ENCODE measurements at places on chromosomes 1 and 21. TPM values are rescaled to one million over a fixed set of nuclear protein-coding genes. Genes with fewer than 3 reads are reported as not detected.

Gene GIPC2
- total RNA-seq, result 0.44 TPM

Gene LRRC7
- not detected for total RNA-seq

Gene TRAPPC3
- total RNA-seq, result 52.5 TPM

DNA sequence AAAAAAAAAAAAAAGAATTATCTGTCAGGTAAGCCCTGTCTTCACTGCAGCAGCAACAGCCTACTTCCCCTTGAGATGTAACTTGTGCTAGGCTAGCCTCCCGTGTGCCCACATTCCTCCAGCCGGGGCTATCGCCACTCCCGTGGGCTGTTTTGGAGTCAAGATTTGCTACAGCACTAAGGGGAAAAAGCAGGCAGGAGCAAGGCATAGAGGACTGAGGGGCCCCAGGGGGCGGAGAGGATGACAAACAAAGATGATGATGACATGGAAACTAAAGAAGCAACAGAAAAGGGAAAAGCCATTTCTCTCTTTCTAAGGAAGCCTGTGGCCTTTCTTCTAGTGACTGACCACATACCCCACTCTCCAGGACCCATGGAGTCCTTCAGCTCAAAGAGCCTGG is 1.9 kb downstream of the TNFAIP8L2 start:
- DNase-seq, result no peak
- peak overlapping the region; percentile 95 for H3K27ac ChIP-seq

DNA sequence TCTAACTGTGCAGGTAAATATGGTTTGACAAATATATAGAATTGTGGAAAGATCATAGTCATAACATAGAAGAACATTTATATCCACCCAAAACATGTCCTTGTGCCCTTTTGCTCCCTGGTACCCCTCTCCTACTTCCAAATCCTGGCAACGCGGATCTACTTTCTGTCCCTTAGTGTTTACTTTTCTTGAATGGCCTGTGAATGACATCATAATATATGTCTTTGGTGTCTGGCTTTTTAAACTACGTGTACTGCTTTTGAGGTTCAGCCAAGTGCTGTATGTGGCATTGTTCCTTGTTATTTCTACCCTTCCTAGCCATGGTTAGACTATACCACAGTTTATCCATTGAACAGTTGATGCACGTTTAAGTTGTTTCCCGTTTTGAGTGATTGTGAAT is 155.6 kb downstream of the SDCCAG8 start:
- H3K27me3 ChIP-seq, result no peaks in the 10 kb centered on the region
- no peak overlapping the region for H3K27ac ChIP-seq
- H3K4me1 ChIP-seq, result peaks cover 18% of the 10 kb centered on the region
- H3K4me3 ChIP-seq, result no peak overlapping the region

GRCh38 chr1:223473601-223474344 is 80.6 kb downstream of the CCDC185 start:
- DNase-seq, result no peak
- peaks cover 1% of the 10 kb centered on the region for H3K27me3 ChIP-seq
- H3K4me3 ChIP-seq, result no peak overlapping the region
- H3K4me1 ChIP-seq, result no peaks in the 10 kb centered on the region
- no peaks in the 10 kb centered on the region for H3K36me3 ChIP-seq

- DNase-seq, result no peak
- H3K4me1 ChIP-seq, result no peaks in the 10 kb centered on the region
- H3K27ac ChIP-seq, result no peak overlapping the region
- peaks cover 7% of the 10 kb centered on the region for H3K27me3 ChIP-seq
Measured at GRCh38 chr1:94299627-94300553, 62.5 kb upstream of the ARHGAP29 start.

DNA sequence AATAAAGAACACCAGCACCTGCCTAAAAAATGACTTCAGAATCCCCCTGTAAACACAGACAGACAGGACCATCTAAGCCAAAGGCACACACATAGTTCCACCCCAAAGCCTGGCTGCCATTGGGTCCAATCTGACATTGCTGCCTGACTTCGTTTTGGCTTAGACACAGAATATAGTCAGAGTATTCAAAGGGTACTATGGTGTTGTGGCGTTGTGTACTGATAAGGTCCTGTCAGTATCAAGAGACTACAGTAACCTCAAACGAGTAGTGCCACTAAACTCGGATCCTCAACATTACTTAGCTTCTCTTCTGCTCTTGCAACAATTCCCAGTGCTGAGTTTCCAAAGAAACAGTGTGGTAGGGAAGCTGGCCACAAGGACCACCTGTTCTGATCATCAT is 169.3 kb upstream of the NR5A2 start:
- peaks cover 12% of the 10 kb centered on the region for H3K27me3 ChIP-seq
- DNase-seq, result no peak
- H3K4me1 ChIP-seq, result peaks cover 3% of the 10 kb centered on the region
- H3K36me3 ChIP-seq, result no peaks in the 10 kb centered on the region

DNA sequence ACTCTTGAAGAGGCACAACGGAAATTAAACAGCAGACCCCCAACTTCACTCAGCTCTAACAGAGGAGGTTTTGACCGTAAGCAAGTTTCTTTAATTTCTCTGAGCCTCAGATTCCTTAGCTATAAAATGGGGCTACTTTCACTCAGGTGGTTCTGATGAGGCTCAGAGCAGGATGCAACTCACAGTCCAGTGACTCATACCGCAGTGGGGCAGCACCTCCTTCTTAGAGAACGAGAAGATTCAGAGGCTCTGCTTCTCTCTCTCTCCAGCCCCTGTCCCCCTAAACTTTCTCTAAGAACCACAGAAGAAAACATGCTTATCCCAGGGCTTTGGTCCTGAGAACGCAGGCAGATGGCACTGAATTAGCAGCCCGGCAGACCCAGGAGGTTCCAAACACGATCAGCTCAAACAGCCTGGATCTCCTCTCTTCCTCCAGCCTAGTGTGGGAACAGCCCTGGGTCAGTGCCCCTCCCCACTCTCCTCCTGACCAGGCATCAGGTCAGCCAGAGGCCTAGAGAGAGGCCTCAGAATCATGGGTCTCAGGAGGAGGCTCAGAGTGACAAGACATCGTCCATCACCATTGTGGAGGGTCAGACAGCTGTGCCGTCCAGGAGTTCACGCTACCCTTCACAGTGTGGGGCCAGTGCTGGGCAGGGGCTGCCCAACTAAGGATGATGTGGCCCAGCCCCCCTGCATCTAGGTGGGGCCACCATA is 433.0 kb downstream of the PTPRU start:
- H3K36me3 ChIP-seq, result no peaks in the 10 kb centered on the region
- no peak for DNase-seq
- H3K27me3 ChIP-seq, result peaks cover 19% of the 10 kb centered on the region
- no peak overlapping the region for H3K27ac ChIP-seq
- no peaks in the 10 kb centered on the region for H3K4me1 ChIP-seq
- H3K4me3 ChIP-seq, result no peak overlapping the region

DNA sequence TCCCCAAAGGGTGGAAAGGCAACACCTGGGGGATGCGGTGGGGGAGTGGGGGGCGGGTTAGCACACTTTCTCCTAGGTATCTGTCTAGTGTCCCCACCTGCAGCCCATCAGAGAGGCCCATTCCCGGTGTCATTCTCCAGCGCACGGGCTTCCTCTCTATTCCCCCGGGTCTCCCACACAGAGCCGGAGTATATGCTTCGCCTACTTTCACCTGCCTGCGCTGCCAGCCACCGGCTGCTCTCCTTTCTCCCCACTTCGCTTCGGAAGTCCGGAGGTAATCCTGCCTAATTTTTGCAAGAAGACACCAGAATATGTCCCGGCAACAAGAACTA is 852 bp downstream of the RGS7 start:
- no peaks in the 10 kb centered on the region for H3K36me3 ChIP-seq
- H3K4me1 ChIP-seq, result no peaks in the 10 kb centered on the region
- H3K27me3 ChIP-seq, result peaks cover 41% of the 10 kb centered on the region
- no peak for DNase-seq

Gene ST6GALNAC3
- 0.48 TPM for total RNA-seq

- H3K27me3 ChIP-seq, result no peaks in the 10 kb centered on the region
- H3K27ac ChIP-seq, result no peak overlapping the region
- peaks cover 12% of the 10 kb centered on the region for H3K36me3 ChIP-seq
Measured at GRCh38 chr1:109564194-109564878, 15.9 kb downstream of the GNAI3 start.

Measured in activated naive CD8-positive, alpha-beta T cell treated with anti-CD3 and anti-CD28 coated beads, Interleukin-2, amount 10 ng/mL, durations not matched to agents 7 days and 5 days (primary cell).